ENCODE measurements at places on chromosomes 2 and 18.
A peak's percentile ranks its signal among the peaks of the same experiment; 100 is the strongest.

DNA sequence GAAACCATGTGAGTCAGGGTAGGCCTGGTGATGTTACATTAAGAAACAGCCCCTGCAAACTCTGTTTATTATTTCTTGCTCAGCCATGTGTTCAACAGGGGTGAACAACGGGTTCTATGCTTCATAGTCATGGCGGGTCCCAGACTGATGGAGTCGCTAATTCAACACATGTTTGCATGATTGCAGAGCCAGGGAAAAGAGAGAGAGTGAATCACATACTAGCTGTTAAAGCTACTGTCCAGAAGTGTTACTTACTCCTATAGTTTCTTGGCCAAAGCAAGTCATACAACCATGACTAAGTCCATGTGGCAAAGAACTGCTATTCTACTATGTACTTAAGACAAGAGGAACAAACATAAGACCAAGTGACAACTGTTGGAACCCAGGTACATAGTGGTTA is 241.2 kb upstream of the SKOR2 start:
- no peak for DNase-seq

DNA sequence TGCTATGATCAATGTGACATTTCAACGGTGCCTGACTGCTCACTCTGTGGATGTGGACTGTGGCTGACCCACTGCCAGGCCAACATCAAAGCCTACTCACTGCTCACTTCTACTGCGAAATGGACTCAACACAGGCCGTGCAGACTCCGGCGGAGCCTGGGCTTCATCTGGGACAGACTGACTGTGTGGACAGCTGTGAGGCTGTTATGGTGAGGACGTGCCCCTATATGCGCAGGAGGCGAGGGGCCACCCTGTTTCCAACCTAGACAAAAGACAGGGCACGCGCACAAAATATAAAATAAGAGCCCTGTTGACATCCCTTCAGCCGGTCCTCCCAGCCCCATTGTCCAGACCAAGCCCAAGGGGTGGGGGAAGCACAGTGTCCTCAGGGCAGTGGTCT is 514.4 kb upstream of the RAB6C start:
- no peak for DNase-seq

DNA sequence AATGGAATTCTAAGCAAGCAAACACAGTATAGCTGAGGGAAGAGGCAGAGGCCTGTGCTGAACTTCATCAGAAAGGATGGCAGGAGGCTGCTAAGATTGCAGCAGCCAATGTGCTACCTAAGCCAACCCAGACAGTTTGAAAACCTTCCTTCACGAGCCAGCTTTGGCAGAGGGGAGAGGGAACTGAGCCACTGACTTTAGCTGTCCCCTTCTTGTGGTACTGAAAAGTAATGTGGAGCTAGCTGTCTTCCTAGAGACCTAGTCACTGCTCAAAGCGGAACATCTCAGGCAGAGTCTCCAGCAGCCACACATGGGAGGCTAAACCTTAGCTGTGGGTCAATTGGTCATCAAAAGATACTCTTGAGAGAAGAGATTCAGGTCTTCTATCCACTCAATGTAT is 419.0 kb downstream of the FBXO15 start:
- DNase-seq, result no peak

GRCh38 chr2:231820786-231821303 is 34.6 kb downstream of the COPS7B start:
- no peak for DNase-seq

- DNase-seq, result no peak
These were observed 25.7 kb downstream of the SLC4A1AP start for GRCh38 chr2:27689424-27689823.

- no peak for DNase-seq
These were observed 5.6 kb downstream of the PHLPP1 start for GRCh38 chr18:62720766-62721613.

GRCh38 chr2:86235196-86235980 is 36.1 kb downstream of the MRPL35 start:
- DNase-seq, result no peak

- no peak for DNase-seq
These were observed 3.9 kb upstream of the PRELID3A start for GRCh38 chr18:12403601-12404506.

DNA sequence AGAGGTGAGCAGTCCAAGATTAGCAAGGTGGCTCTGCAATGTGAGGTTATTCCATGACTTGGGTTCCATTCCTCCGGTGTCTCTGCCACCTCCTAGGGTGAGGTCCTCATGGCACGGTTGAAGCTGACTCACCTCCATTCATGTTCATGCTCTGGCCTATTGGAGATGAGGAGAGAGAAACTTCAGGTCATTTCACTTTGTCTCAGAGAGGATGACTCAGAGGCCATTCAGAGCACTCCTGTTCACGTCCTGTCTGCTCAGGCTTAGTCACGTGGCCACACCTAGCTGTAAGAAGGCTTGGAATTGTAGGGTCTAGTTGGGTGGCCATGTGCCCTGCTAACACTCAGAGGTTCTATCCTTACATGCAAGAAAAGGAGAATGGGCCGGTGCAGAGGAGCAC is 67.5 kb upstream of the MBOAT2 start:
- no peak for DNase-seq

DNA sequence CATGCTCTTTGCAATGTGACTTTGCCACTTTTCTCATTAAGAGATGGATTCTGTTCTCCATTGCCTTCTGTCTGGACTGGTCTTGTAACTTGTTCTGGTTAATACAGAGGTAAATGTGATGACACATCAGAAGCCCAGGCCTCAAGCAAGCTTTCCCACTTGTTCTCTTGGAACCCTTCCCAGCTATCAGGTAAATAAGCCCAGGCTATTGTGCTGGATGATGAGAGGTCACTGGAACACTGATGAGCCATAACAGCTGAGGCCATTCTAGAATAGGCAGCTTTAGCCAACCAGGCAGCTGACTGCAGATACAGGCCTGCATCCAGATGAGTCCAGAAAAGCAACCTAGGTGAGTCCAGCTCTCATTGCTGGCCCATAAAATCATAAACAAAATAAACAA is 1007.0 kb upstream of the ACVR2A start:
- no peak for DNase-seq

DNA sequence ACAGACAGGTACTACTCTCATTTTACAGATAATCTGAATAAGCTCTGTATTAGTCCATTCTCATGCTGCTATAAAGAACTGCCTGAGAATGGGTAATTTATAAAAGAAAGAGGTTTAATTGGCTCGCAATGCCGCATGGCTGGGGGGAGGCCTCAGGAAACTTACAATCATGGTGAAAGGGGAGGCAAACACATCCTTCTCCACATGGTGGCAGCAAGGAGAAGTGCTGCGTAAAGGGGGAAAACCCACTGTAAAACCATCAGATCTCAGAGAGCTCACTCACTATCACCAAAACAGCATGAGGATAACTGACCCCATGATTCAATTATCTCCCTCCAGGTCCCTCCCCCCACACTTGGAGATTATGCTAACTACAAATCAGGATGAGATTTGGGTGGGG is 254.4 kb downstream of the KCNE4 start:
- no peak for DNase-seq

DNA sequence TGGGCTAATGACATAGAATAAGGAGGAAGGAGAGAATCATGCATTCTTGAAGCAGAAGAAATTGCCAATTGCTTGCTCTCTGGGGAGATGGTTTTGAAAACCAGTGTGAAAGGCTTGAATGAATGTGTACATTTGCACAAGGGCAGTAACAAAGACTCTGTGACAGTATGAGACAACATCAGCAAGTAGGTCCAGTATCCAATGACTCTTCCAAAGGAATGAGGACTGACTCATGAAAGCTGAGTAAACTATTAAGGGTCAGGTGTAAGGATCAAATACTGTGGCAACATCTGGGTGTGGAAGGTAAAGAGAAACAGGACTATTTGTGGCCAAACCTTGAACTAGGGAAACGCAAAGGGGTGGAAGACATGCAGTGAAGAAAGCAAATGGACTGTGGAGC is 886.0 kb upstream of the CHAC2 start:
- DNase-seq, result no peak

- DNase-seq, result peak; percentile 61
These were observed 143.4 kb downstream of the UBE2E3 start for GRCh38 chr2:181123798-181124231.

- DNase-seq, result no peak
These were observed 6.3 kb upstream of the PROKR1 start for GRCh38 chr2:68637047-68637446.

GRCh38 chr2:20350041-20350712 is 467 bp downstream of the PUM2 start:
- DNase-seq, result peak; percentile 42

DNA sequence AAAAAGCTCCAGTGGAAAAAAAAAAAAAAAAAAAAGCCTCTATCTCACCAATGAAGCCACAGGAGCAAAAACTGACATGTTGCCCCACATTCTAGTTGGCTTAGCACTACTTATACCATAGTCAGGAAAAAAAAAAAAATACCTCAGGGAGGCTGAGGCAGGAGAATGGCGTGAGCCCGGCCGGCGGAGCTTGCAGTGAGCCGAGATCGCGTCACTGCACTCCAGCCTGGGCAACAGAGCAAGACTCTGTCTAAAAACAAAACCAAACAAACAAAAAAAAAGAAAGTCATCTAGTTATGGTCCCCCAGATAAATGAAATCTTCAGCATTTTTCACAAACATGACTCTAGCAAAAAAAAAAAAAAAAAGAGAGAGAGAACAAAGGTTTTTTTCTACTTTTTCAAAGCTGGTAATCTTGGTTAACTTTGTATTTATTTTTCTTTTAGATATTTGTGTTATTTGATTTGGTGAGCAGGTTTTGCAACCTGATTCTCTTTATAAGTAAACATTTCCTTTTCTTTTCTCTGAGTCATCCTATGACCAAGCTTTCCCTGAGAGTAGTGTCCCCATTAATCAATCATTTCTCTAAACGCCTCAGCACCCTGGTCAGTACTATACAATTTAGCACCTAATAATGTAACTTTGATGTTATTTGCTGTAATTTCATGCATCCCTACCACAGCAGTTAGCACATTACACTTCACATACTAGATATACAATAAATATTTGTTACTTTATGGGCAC is 273.7 kb upstream of the PIK3C3 start:
- DNase-seq, result no peak

- no peak for DNase-seq
These were observed 20.5 kb upstream of the RPL37A start for GRCh38 chr2:216478151-216478550.

DNA sequence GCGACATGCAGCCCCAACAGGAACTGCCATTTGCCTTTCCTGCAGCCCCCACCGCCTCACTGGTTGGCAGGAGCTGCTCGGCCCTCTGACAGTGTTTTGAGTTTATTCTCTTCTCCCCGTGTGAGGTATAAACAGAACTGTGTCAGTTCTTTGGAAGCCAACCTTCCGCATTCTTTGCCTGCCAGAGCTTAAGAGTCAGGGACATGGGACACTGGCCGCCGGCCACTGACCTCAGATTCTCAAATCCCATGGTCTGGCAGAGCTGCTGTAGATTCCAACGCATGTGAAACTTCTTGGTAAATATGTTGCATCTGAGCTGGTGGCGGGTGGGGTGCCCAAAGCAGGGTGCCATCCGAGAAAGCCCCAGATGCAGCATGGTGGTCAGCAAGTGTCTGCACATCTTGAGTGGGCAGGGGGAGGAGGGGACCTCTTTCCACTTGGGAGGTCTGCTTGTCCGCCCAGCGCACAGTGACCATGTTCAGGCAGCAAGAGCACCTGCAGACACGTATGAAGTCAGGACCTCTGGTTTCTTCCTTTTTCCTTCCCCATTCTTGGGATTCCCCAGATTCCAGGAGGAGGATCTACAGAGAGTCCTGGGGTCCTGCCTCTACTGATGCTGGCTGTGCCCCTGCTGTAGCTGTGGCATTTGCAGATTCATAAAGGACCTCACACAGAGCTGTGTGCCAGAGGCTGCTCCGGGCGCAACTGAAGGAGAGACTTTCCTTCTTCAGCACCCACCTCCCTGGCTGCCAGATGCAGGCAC is 23.8 kb downstream of the ASB18 start:
- no peak for DNase-seq
